ENCODE measurements at places on chromosomes 7 and 10.

DNA sequence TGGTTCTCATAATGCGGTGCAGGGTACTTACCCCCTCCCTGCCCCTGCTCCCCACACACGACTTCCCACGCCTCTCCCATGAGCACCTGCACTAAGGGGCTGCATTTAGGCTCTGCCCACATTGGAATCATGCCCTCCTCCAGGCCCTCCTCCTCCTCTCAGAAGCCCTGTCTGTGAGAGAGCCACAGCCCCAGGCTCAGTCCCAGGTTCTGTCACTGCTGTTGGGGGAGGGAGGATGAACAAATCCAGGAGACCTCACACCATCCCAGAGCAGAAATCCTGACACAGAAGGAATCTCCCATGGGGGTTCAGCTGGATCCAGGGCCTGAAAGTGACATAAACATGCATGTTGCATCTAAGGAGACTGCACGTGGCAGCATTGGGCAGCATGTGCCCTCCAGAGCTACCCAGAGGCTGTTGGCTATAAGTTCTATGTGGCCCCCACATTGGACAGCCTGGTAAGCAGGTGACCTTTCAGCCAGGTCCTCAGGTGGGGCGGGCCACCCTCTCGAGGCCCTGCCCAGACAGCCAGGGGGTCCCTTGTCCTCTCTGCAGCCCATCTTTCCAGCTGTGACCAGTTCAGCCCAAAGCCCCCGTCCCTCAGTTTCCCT, 1.6 kb upstream of the PILRA start:
- no peak for DNase-seq

GRCh38 chr10:110840225-110840922, 31.4 kb upstream of the PDCD4 start:
- no peak for DNase-seq

GRCh38 chr10:6347391-6347951, 144.7 kb downstream of the PFKFB3 start:
- DNase-seq: no peak

DNA sequence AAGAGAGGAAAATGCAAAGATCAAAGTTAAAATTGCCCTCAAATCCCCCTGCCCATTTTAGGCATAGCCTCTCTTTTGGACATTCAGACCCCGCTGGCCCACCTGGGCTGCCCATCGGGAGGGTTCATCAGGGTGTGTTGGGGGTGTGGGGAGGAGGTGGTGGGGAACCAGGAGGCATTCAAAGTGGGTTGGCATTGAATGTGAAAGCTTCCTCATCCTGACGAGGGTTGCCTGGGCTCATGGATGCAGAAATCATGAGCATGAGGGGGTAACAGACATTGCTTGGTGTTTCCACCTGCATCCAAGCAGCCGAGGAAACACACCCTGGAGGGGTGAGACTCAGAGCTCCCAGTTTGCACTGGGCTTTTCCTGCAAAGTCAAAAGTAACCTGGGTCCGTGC, 20.6 kb downstream of the BTBD16 start:
- DNase-seq: no peak

All from NCI-H1048 (cell line).